HCT116 (cell line): ENCODE measurements at places on chromosomes 5 and 9. TPM values are rescaled to one million over a fixed set of nuclear protein-coding genes. Genes with fewer than 3 reads are reported as not detected.

DNA sequence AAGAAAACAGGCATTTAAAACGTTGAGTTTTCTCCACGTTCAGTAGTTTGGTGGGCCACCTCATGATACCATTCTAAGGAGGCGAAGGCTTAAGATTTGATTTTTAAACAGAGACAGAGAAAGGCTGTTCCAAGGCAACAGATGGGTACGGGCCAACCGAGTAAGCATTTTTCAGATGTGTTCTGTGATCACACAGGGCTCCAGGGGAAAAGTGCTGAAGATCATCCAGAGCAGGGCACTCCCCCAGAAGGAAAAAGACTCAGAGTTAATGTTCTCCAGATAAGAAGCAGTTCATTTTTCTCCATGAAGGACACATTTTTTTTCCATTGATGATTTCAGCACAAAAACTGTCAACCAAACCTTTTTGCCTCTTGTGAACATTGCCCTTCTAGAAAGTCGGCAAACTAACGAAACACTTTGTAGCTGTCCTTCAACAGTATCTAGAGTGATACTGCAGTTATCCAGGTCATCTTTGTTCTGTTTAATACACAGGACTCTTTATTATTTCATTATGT is 138.7 kb downstream of the ALDH1A1 start:
- no peak for DNase-seq

DNA sequence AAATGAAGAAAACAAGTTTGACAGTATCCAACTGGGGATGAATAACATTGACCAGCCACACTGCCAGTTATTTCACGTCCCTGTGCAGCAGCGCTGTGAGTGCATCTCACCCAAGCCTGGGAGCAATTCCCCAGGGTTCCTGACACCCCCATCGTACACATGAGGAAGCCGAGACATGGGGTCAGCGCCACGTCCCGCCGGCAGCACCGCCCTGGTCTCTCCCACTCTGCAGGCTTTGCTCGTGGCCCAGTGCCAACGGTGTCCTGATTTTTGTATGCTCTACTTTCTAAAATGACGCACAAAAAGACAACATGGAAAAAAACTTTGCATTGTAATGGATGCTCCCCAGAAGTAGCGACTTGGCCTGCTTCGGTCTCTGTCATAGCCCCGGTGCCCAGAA is 14.3 kb downstream of the GTF3C5 start:
- no peak for DNase-seq

GRCh38 chr9:127744398-127745110 is 9.5 kb upstream of the TOR2A start:
- DNase-seq, result no peak

GRCh38 chr9:32703635-32704034 is 68.2 kb upstream of the TAF1L start:
- no peak for DNase-seq

GRCh38 chr5:174731214-174732035 is 7.0 kb downstream of the MSX2 start:
- no peak for DNase-seq

DNA sequence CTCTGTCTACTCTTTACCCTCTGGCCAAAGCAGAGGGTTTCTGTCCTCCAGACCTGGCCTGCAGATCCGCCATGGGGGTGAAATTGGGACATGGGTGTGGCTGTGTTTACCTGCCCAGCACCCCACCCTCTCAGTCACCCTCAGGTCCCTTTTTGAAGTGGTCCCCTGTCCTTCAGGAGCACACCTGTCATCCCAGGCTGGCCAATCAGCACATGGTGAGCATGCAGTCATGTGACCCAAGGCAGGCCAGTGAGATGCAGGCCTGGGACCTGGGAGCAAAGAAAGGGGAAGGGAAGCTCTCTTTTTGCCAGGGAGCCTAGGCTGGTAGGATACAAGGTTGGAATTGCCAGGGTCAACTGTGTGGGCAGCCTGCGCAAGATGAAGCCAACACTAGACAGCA is 28.3 kb upstream of the IER5L start:
- DNase-seq, result no peak

Gene MRRF
- 88.6 TPM for total RNA-seq

Gene S100Z
- not detected for total RNA-seq
